ENCODE measurements at places on chromosomes 6 and 20.
A peak's percentile ranks its signal among the peaks of the same experiment; 100 is the strongest.

DNA sequence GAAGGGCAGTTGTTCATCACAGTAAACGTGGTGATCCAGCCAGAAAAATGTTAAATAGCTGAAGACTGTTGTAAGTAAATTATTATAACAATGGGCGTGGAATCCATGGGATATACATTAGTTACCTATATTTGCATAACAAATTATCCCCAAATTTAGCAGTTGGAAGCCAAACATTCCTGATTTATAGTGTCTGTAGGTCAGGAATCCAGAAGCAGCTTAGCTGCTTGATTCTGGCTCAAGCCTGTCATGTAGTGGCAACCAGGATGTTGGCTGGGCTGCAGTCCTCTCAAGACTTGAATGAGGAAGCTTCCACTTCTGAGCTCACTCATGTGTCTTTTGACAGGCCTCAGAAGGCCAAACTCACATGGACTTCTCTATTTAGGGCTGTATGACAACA is 6.9 kb upstream of the ADGRB3 start:
- DNase-seq = no peak

DNA sequence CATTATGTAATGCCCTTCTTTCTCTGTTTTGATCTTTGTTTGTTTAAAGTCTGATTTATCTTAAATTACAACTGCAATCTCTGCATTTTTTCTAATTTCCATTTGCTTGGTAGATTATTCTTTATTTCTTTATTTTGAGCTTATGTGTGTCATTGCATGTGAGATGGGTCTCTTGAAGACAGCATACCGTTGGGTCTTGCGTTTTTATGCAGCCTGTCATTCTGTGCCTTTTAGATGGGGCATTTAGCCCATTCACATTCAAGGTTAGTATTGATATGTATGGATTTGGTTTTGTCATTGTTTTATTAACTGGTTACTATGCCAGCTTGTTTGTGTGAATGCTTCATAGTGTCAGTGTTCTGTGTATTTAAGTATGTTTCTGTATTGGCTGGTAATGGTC is 84.9 kb upstream of the HMGCLL1 start:
- DNase-seq = no peak

DNA sequence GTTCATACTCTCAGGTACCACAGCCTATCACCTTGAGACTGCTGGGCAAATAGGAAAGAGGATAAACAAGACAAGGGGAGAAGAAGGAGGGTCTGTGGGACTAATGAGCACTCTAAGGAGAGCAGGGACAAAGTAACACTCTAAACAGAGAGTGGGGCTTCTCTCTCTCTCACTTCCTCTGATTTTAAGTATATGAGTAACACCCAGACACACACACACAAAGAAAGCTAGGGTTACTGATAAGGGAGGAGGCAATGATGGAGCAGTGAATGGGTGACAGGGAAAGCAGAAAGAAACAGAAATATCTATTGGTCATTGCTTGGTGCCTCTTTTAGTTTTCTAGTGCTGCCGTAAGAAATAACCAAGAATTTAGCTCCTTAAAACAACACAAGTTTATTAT is 96.2 kb upstream of the RNF217 start:
- DNase-seq = no peak

GRCh38 chr6:35461270-35461669 is 6.9 kb upstream of the RPL10A start:
- no peak for DNase-seq

DNA sequence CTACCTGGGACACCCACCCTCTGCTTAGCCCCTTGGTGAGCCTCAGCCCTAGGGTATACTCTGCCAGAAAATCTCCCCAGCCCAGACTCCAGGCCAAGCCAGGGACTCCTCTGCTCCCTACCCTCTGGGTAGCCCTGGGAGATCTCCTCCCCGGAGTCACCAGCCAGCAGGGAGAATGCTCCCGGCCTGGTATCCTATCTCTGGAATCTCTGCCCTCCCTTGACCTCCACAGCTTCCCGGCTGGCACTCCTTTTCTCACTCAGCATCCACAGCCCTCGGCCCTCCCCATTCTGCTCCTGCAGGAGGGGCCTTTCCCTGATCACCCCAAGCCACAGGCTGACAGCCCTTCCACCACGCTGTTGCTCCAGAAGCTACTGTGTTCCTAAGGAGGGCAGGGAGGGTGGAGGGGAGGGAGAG is 22.6 kb downstream of the NOL4L start:
- DNase-seq = no peak

GRCh38 chr20:9460518-9460917 is 53.9 kb upstream of the LAMP5 start:
- peak; percentile 56 for DNase-seq

DNA sequence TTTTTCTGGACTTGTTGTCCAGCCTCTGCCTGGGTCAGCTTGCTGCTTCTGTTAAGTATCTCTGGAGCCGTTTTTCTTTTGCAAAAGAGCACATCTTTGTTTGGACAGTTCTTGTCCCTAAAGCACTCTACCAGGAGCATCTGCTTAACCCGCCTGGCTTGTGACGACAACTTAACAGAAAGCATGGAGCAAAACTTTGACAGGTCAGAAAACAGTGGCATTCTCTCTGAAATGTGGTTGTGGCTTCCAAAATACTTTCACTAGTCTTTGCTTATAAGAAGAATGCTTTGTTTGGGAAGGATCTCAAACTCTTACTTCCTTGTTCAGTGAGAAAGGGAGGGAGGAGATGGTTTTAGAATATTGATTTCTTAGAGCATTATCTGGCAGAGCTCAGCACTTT is 47.6 kb downstream of the CD109 start:
- DNase-seq = no peak

GRCh38 chr6:157054531-157054979 is 268.8 kb downstream of the TMEM242 start:
- DNase-seq = no peak

GRCh38 chr6:74946961-74947360 is 258.9 kb downstream of the COL12A1 start:
- DNase-seq = peak; percentile 54

DNA sequence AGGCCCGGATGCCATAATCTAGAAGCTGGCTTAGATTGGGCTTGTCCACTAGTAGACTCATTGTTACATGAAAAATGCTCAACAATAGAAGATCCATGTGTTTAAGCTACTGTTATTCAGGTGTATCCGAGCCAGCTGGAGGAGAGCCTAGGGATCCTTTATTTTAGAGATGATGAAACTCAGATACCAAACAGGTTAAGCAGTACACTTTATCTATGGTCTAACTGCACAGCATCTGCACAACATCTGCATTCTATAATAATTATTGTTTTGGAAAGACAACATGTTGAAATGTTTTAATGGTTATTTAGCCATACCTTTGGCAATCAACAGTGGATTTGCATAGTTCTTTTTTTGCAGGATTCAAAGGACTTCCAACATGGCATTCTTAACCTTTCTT is 134.1 kb downstream of the RFPL4B start:
- no peak for DNase-seq

DNA sequence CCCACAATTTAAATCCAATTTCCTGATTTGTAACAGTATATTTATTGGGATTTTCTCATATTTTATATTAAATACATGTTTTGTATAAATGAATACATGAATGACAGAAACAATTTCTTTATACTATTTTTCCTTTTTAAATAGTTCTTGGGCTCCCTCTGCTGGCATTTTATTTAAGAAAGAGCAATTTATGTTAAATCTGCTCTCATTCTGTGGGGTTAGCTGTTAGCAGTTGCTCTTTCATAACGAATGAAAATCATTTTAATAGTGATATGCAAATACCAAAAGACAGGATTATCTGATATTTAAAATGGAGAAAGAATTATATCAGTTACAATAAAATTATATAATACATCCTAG is 118.3 kb downstream of the RALGAPA2 start:
- no peak for DNase-seq

DNA sequence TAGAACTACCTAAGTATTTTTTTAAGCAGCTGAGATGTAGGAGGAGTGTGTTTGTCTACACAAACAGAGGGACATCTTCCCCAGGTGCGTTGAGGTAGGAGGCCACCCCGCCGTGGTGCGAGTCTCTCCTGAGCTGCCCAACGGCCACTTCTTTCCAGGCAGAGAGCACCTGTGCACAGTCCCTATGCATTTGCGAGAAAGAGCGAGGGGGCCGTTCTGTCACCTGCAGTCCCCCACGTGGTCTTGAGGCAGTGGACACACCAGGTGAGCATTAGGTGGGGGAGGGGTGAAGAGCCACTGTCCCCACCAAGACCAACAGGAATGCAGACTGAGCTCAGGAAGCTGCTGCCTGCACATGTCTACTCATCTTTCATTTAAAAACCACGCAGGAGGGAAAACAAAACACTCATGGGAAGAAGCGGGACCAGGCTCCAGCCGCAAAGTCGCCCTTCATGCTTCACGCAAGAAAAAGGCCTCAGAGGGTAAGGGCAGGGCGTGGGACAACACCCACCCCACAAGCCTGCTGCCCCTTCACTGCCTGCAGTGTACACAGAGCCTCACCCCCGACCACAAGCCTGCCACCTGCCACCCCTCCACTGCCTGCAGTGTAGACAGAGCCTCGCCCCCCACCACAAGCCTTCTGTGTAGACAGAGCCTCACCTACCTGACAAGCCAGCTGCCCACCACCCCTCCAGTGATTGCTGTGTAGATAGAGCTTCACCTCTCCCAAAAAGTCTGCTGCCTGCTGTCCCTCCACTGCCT is 142.0 kb downstream of the DLL1 start:
- no peak for DNase-seq

- no peak for DNase-seq
These were observed 33.8 kb downstream of the SUMO4 start for GRCh38 chr6:149433881-149434280.

DNA sequence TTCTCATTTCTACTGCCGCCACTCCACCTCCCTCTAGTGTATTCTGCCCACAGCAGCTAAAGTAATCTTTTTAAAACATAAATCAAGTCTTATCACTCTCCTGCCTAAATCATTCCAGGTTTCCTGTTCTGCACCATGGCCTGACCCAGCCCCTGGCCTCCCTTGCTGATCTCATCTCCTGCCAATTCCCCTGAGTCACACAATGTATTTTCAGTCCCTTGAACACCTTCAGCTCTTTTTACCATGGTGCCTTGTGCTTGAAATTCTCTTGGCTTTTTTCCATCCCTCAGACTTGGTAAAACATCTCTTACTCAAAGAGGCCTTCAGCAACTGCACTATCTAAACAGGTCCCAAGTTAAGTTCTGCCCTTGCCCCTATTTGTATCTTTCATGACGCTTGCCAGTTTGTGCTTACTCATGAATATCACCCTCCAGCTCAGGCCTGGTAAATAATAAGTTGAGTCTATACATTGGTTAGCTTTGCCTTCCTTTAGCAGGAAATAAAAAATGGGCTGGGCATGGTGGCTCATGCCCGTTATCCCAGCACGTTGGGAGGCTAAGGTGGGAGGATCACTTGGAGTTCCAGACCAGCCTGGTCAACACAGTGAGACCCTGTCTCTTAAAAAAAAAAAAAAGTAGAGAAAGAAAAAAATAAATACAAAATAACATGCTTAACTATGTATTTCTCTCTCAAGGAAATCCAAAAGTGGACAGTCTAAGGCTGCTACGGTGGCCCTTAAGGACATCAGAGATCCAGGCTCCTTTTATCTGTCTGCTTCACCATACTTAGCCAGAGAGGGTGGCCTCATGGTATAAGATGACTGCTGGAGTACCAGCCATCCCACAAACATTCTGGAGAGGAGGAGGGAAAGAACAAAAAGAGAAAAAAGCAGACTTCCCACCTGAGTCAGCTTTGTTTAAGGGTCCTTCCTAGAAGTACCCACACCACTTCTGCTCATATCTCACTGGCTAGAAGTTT is 62.2 kb downstream of the ARFGEF2 start:
- peak; percentile 100 for DNase-seq

- no peak for DNase-seq
These were observed 64.8 kb downstream of the PHACTR3 start for GRCh38 chr20:59668926-59669850.

GRCh38 chr6:43753570-43754183 is 16.3 kb upstream of the VEGFA start:
- DNase-seq = no peak

DNA sequence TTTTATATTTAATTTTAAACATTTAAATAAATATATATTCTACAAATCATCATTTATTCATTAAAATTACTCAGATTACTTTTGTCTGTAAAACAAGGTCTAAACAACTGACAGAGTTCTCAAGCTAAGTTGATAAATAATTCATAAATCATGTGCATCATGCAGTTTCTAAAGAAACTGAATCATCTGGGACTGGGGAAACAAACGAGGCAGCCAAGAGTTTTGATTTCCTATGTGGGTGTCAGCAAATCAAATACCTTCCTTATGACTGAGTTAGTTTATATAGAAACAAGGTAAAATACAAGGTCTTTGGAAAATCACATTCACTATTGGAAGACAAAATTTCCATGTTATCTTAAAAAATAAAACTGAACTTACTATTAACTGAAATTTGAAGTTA is 149.9 kb upstream of the BEND6 start:
- peak; percentile 58 for DNase-seq

DNA sequence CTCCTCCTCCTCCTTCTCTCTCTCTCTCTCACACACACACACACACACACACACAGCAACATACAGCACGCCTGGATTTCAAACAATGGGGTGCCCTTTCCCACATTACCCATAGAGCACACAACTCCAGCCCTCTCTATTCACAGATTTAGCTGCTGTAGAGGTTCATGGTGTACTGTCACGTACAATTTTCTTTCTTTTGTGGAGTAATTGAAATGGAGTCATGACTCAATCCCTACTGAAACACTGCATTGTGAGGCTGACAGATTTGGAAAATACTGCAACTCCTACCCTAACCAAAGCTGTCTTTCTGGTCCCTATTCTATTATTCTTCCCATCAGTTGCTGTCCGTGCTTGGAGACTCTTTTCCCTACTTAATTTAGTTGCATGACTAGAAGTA is 166.9 kb downstream of the EDN1 start:
- DNase-seq = no peak

DNA sequence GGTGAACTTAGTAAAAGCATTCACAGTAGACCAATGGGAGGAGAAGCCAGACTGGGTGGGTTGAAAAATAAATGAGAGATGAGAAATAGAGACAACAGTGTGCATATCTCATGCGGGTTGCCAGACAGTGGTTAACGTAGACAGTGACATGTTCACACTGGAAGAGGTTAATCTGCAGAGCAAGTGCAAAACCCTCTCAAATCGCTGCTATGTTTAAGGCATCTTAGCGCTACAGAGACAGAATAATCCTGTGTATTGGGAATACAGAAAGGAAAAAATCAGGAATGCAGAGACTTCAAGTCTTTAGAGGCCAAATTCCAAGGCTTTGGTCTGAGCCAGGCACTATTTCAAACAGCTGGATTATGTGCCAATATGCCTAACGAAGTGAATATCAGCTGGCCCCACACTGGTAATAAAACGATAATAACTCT is 107.1 kb downstream of the TSHZ2 start:
- no peak for DNase-seq

DNA sequence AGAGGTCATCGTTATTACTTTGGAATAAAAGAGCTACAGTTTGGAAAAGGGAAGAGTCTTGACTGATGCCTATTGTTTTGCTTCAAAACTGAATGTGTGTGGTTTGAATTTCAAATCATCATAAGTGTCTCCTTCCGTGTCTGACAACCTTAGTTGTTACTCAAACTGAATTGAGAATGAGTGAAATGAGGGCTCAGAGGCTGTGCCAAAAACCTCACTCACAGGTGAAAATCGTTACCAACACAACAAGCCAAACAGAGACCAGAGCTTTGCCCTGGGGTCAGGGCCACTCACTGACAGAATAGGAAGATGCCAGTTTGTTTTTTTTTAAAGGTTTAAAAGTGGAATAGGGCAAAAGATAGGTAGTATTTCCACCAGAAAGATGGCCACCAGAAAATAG is 15.2 kb upstream of the SIRT5 start:
- DNase-seq = no peak
